NCI-H1694 (cell line): ENCODE measurements at places on chromosomes 6 and 20.
A peak's percentile ranks its signal among the peaks of the same experiment; 100 is the strongest.

GRCh38 chr20:34693414-34693813 lies 10.7 kb upstream of the TP53INP2 start:
- DNase-seq, result no peak

DNA sequence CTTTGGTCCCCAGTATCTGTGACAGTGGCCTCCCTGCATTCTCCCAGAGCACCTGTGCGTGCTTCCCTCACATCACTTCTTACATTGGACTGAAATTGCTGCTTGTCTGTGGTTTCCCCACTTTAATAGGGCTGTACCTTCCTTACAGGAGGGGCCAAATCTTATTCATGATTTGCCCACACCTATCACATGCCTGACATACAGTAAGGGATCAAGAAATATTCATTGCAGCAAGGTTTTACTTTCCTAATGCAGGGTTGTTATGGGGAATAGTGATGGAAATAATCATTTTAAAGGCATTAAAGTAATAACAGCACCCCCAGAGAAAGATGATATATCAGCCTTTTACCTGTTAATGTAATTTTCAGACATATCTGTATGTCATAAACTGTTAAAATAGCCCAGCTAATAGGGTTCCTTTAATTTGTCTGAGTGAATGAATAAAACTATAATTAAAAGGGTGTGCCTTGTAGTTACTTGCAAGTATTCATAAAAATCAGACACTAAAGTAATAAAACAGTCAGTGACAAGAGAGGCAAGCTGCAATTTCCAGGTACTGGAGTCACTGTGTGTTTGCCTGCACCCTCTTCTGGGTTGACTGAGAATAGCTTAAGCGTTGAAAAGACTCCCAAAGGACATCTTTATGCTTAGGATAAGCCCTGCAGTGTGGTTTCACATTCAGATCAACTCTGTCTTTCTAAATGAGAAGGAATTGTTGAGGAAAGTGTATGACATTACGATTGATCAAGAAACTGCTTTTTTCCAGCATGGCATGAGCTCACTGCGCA lies 182.7 kb downstream of the PHACTR1 start:
- no peak for DNase-seq

GRCh38 chr20:58580474-58580835 lies 65.3 kb upstream of the APCDD1L start:
- no peak for DNase-seq

GRCh38 chr6:82589509-82590206 lies 226.0 kb downstream of the TPBG start:
- no peak for DNase-seq

- DNase-seq, result no peak
Observed at GRCh38 chr20:25005661-25006060, 13.1 kb upstream of the APMAP start.

- DNase-seq, result no peak
Observed at GRCh38 chr6:129661536-129662405, 48.2 kb downstream of the ARHGAP18 start.

- no peak for DNase-seq
Observed at GRCh38 chr6:5557506-5557905, 296.2 kb downstream of the FARS2 start.

- DNase-seq, result no peak
Observed at GRCh38 chr6:89239338-89239737, 22.2 kb upstream of the GABRR1 start.

DNA sequence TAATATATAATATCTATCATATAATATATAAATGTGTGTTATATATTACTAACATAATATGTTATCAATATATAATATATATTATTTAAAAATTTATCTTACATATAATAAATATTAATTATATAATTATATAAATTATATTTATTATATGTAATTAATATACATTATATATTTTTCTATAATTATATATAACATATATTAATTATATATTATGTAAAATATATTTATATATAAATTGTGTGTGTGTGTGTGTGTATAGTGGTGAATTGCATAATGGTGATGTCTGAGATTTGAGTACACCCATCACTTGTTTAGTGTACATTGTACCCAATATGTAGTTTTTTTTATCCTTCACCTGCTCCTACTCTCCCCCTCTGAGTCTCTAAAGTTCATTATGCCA lies 205.9 kb upstream of the KCNG1 start:
- no peak for DNase-seq

- DNase-seq, result no peak
Observed at GRCh38 chr6:136468711-136469110, 81.5 kb downstream of the MAP7 start.

DNA sequence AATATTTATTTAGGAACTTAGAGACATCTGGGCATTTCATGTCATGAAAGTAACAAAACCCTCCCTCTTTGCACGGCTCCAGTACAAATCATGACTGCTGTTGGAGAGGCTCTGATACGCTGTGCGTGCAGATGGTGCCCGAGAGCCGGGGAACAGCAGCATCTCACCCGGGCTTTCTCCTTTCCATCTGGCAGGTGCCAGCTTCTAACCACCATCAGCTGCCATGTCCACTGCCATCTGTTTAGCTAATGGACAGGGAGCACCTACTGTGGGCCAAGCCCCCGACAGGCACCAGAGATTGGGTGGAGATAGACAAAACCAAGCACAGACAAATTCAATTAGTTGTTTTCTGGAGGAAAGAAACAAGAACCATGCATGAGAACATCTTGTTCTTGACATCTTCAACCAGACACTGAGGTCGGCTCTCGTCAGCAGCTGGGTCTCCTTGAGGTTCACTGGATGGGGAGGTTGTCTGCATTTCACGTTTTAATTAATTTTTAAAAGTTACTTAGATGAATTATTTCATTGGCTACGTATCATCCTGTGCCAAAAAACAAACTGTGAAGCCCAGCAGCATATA lies 323.7 kb downstream of the THBS2 start:
- no peak for DNase-seq

DNA sequence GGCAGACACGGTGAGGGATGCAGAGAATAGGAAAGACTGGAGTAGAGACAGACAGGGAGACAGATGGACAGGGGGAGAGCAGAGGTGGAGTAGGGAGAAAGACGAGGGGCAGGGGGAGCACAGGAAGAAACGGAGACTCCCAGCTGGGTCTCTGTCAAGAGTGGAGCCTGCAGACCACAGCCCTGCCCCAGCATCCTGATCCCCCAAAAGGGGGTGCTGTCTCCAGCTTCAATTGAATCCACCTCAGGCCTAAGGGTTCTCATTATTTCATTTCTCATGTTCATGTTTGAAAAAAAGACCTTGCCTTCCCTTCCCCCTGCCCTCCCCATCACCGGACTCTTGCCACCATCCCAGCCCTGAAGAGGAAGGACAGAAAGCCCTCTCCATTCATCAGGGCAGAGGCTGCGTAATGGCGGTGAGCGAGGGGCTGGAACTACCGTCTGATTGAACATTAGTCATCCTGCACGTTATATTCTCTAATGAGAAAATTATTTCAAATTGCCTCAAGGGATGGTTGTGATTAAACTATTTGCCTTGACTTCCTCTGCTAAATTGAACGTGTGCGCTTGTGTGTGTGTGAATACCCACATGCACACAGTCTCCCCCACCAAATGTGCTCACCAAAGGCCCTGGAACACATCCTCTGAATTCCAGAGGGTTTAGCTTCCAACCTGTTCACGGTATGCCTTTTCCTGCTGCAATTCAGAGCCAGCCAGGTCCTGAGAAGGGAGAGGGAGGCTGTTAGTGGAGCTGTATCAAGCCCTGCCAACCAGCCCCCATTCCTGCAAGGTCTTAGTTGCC lies 98.3 kb downstream of the CDC5L start:
- DNase-seq, result no peak

- no peak for DNase-seq
Observed at GRCh38 chr20:10854976-10855375, 181.2 kb upstream of the JAG1 start.

GRCh38 chr6:124987291-124987690 lies 25.1 kb downstream of the RNF217 start:
- no peak for DNase-seq

DNA sequence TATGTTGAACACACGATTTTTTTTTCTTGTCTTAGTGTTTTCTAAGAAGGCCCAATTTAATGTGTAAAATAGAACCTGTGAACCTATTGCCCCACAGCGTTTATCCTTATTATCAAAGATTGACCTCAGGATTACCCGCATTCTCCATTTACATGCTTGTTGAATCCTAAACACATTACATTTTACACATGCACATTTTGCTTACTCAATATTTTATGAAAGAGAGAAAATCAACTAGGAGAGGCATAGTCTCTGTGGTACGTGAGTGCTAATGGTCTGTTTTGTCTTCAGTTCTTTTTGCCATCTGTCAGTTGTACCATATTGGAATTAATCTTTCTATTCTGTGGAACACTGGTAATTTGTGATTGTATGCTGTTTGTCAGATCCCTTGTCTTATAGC lies 80.1 kb upstream of the SMIM8 start:
- no peak for DNase-seq

DNA sequence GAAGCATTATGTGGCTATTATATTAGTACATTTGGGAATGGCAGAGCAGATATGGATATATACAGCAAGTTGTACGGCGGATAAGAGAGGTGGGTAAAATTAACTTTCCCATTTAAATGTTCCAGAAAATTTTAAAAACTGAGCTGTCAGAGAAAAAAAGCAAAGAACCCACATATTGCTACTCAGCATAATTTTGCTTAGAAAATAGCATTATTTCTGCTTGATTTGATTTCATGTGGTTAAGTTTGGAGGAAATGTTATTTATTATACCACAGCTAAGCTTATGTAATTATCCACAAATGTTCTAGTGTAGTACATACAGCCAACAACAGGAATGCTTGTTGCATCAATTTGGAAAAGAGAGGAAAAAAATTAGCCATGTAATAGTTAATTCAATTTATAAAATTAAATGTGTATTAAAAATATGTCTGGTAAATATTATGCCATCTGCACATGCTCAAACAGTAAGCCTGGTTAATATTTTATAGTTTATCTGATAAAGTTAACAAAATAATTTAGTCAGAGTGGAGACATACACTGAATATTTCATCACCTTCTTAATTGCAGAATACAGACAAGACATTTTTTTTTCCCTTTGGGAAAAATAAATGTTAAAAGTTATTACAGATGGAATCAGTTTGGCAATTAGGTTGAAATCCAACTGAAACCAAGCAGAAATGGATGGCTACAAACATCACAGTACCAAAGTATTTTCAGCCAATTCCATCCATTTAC lies 172.1 kb upstream of the ID4 start:
- DNase-seq, result no peak

GRCh38 chr6:5670381-5670780 lies 336.3 kb downstream of the NRN1 start:
- no peak for DNase-seq

DNA sequence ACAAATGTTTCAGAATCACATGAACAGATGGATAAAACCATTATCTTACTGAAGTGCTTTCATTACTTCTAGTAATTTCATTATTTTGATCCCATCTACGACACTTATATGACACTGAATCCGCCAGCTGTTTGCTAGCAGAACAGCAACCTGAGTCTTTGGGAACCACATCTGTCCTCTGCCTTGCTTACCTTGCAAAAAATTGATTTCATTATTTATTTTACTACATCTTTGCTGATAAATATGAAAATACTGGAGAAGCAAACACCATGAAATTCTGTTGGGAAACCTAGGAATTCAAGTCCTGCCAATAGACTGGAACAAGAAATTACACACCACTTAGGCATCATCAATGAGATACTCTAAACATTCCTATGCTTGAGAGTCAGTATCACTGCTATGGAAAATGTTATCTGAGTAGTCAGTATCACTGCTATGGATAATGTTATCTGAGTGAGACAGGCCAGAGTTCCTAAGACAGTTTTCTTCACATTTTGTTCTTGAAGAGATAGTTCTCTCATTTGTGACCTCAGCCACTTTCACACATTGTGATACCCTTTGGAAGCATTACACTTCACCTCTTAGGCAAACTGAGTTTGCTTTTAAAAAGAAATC lies 91.9 kb downstream of the PDE10A start:
- DNase-seq, result no peak

DNA sequence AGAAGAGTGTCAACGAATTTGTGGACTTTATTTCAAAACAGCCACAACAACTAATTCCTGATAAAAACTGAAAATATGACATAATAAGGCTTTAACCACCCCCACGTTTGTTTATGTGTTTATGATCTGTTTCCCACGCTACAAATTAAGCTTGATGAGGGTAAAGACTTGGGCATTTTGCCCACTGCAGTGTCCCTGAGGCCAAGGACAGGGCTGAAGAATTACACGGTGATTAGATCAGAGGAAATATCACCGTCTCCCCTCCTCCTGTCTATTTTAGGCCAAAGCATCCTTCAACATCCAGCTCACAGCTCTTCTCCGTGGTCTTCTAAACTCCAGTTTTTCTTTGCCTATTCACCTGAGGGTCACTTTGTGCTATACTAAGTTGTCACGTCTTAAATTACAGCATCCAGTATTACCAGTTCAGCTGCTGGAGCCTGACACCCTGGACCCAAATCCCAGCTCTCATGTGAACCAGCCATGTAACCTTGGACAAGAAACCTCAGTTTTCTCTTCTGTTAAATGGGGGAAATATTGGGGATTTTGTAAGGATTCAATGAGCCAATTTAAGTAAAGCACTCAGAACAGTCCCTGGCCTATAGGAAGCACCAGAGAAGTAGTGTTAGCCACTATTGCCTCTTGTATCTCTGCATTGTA lies 15.2 kb upstream of the ARFGEF2 start:
- no peak for DNase-seq

DNA sequence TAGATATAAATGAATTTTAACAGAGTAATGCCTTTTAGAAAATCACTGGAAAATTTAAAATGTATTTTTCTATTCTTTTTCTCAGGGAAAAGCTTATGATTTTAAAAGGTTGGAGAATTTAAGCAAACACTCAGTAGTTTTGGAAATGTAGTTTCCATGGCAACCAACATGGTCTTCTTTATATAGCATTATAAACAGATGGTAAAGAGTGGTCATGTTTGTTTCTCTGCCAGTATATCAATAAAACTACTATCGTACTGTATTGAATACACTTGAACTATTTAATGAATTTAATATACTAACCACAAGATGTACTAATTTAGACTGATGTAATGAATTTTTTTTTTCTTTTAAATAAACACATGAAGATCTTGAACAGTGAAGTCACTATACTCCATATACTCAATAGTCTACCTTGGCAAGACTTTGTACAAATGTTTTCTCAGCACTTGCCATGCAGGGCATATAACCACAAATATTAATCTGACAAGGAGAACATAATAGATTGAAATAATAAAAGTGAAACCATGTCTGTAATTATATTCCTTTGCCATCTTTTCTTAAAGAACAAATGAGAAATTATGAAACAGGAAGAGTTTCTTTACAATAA lies 105.5 kb downstream of the PDSS2 start:
- peak; percentile 29 for DNase-seq

GRCh38 chr6:159100395-159101182 lies 55.8 kb upstream of the TAGAP start:
- DNase-seq, result no peak

GRCh38 chr6:36826520-36827227 lies 12.6 kb downstream of the CPNE5 start:
- no peak for DNase-seq

GRCh38 chr6:134238960-134239795 lies 78.7 kb downstream of the SGK1 start:
- DNase-seq, result no peak

GRCh38 chr6:79686707-79687309 lies 55.7 kb downstream of the SH3BGRL2 start:
- DNase-seq, result no peak

GRCh38 chr20:11867291-11867919 lies 50.3 kb upstream of the BTBD3 start:
- no peak for DNase-seq
